ENCODE measurements at places on chromosomes 2 and 18.

- DNase-seq: no peak
These were observed 211.6 kb upstream of the SMAD7 start for GRCh38 chr18:49162226-49162864.

- no peak for DNase-seq
These were observed 7.1 kb downstream of the PKDCC start for GRCh38 chr2:42054714-42055430.

DNA sequence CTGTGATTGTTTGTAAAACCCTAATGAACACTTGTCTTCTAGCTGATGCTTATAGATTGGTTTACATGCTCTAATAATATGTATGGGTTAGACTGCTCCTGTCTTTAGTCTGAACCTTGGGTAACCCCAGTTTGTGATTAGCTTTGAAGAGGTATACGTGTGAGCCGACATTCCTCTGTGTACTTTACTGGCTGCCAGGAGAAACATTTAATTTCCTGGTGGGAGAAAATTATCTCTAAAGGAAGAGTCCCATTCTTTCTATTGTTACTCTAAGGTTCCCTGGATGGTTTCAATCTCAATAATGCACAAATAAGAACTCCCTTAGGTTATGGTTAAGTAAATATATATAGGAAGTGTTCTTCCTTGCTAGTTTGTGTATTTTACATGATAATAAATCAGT is 143.6 kb upstream of the ZSWIM2 start:
- DNase-seq: no peak

DNA sequence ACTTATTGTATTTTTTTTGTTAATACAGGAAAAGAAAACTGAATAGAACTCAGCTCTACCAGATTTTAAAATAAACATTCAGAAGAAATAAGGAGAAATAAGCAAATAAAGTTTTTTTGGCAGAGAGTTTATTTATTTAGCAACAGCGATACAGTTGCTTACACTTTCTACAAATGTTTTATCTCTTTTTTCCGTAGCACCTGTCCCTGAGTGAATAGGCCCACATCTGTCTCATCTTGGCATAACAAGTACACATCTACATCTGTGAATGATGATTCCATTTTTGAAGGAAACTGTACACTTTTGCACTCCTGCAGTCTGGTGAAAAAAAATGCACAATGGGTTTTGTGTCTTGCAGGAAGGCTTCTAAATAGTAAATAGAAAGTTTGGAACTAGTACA is 783.6 kb upstream of the ZEB2 start:
- no peak for DNase-seq

GRCh38 chr18:22557168-22557941 is 139.6 kb upstream of the CTAGE1 start:
- DNase-seq: no peak

GRCh38 chr18:76821875-76822505 is 367 bp upstream of the ZNF236 start:
- DNase-seq: peak; percentile 64

DNA sequence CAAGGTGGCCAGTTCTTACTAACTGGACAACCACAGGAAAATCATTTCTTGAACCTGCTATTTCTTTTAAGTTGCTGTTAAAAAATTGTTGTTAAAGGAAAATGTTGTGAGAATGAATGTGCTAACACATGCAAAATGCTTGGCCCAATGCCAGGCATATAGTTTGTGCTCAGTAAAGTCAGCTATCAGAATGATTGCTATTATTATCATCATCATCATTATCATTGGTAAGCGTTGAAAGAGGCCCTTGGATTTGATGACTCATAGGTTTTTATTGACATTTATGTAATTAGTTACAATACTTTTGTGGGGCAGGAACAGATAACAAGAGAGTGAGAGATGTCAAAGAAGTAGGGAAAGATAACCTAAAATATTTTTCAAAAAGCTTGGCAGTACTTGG is 394.2 kb upstream of the ZEB2 start:
- DNase-seq: no peak

- DNase-seq: no peak
These were observed 52.6 kb downstream of the CIB4 start for GRCh38 chr2:26588576-26588975.

- DNase-seq: peak; percentile 5
These were observed 107.2 kb upstream of the L3MBTL4 start for GRCh38 chr18:6521803-6522418.

- DNase-seq: no peak
These were observed 27.5 kb downstream of the ZNF516 start for GRCh38 chr18:76467371-76468190.

GRCh38 chr2:135227386-135227785 is 175.3 kb downstream of the RAB3GAP1 start:
- no peak for DNase-seq

- no peak for DNase-seq
These were observed 183.1 kb upstream of the ARL4C start for GRCh38 chr2:234679741-234680687.

GRCh38 chr2:230905448-230906421 is 19.3 kb downstream of the GPR55 start:
- no peak for DNase-seq

DNA sequence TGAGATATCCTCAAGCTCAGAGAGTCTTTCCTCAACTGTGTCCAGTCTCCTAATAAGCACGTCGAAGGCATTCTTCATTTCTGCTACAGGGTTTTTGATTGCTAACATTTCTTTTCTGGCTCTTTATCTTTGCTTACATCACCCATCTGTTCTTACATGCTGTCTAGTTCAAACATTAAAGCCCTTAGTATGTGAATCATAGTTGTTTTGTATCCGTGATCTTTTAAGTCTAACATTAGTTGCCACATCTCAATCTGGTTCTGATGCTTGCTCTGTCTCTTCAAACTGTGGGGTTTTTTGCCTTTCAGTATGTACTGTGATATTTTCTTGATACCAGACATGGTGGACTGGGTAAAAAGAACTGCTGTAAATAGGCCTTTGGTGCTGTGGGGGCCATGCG is 235.2 kb downstream of the SH3RF3 start:
- DNase-seq: no peak

DNA sequence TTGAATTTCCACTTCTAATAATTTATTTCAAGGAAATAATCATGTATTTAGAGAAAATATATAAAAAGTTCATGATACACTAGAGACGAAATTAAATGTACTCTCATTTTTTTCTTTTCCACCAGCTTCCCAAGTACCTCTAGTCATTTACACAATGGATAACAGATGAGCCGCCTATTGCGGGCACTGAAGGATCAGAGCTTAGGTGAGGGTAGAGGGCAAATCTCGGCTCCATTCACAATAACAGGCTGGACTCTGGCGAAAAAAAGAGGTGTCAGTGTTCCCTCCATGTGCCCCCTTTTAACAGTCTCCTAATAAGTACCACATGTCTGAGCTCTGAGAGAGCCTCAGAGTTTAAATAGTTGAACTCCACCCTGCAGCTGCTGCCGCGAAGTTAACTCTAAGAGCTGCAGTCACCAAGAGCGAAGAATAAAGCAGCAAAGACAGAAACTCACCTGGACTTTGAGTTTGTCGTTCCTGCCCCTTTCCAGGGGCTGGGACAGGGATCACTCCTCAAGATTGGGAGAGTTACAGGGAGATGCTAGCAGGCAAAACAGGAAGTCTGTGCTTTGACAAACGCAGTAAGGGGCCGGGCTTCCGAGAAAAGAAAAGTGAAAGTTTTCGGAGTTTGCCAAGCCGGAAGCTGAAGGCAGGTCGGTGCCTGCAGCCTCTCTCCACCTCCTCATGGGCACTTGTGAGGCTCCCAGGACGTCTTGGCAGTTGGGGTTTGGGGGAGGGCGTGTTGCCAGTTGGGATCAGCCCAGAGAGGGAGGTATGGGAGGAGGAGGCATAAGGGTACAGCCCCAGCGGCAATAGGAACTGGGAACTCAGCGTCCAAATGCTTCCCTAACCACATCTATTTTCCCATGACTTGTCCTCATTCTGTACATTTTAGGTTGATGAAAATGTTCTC is at the start of gene SP110:
TSS of gene SP110 (minus strand) at position 566 of the 913 bp plus-strand sequence. CDS start 3,057 bp downstream, outside the sequence.
- DNase-seq: peak; percentile 79

GRCh38 chr2:30920511-30920910 is 113.3 kb upstream of the CAPN13 start:
- no peak for DNase-seq

- DNase-seq: no peak
These were observed 42.4 kb upstream of the KDM3A start for GRCh38 chr2:86398500-86399474.

- no peak for DNase-seq
These were observed 29.5 kb downstream of the TNP1 start for GRCh38 chr2:216830346-216830745.

DNA sequence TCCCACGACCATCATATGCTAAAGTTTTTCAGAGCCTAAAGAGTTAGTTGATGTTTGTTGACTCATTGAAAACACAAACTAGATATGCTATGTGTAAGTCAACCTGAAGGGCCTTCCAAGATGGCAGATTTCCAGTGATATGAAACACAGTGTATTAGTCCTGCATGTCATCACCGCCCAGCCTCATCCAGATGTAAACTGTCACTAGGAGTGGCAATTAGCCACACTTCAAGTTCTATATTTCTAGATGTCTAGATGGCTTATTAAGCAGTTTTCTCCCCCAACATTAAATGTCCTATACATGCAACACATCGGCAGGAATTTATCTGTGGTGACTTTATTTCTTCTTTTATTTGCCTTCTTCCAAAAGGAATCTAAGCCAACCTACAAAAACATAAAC is 444.1 kb upstream of the SMIM21 start:
- no peak for DNase-seq

DNA sequence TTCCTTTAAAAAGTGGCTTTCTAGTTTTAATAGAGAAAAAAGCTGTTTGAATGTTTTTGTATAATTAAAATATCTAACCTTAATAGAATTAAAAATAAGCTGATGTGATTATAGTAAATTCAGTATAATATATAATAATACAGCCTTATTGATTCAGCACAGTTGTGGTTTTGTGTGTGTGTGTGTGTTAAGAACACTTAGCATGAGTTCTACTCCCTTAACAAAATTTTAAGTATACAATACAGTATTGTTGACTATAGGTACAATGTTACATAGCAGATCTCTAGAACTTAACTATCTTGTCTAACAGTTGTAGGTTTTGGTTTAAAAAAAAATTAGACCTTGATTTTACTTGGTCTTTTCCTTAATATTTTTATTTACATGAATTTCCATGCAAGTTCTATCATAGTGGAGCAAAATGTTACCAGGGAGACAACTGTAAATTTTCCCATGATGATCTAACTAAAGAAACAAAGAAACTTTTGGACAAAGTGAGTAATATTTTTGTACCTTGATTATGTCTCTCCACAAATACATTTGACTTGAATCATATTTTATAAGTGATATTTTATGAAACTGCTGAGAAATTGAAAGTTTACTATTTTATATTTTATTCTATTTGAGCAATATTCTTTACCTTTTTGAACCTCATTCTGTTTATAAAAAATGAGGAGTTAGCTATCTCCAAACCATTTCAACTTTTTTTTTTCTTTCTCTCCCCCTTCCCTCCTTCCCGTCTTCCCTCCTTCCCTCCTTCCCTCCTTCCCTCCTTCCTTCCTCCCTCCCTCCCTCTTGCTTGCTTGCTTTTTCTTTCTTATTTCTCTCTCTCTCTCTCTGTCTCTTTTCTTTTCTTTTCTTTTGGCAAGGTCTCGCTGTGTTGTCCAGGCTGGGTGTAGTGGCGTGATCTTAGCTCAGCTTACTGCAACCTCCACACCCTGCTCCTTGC is 46.3 kb downstream of the ZC3H6 start:
- DNase-seq: no peak

- DNase-seq: no peak
These were observed 34.5 kb downstream of the PDIA6 start for GRCh38 chr2:10777842-10778723.

DNA sequence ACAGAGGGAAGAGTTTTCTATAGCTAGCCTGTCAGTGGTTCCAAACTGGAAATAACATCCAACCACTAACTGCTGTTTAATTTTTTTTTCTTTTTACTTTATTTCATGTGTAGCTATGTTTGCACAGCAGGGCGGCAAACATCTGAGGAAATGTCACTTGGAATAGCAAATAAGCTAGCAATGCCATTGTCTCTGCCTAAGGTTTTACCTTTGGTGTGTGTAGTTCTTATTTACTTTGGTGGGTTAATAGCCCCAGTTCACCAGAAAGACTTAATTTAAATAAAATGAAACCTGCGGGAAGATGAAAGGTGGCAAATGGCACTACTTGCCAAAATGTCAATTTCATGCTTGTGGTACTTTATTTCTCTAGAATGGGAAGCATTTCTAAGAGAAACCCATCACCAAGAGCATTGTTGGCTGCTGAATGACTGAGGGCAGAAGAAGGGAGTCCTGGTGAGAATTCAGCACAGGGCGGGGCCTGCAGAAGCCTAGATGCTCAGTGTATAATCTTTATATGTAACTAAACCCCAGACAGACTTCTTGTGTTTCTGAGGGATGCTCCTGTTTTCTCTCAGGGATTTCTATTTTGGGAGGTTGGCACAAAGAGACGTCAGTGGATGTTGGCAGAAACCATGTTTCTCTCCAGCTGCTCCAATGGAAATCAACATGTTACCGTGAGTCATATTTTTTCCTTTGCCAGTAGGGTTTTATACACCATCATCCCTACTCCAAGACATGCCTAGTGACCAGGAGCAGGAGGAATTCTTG is 300.4 kb upstream of the NT5C1B start:
- no peak for DNase-seq

GRCh38 chr2:150589681-150590080 is 102.2 kb upstream of the RND3 start:
- no peak for DNase-seq

DNA sequence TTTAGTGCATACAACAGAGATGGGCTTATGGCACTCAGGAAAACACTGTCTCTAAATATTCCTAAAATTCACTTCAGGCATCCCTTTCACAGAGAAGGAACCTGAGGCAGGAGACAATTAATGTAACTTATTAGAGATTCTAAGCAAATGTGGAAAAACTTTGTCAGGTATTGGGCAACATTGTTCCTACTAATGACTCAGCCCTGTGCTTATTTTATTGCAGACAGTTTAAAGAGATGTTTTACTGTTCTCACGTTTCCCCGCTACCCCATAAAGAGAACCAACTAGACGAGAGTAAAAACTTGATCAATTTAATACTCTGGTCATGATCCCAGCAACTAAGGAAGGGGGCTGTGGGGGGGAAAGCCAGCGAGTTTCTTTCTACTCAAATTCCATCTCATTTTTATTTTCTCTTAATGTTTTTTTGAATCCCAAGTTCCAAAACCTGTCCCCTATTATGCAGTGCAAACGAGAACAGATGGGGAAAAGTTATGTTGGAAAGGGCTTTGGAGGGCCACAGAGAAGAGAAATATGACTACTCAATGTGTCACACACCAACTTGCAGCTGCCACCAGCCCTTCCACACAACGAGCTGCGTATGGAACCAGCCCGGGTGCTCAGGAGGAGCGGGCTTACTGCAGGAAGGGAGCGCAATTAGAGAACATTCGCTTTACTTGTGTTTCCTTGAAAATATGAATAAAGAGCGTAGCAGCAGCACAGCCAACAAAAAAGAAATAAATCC is 18.7 kb upstream of the ACVR1 start:
- no peak for DNase-seq

DNA sequence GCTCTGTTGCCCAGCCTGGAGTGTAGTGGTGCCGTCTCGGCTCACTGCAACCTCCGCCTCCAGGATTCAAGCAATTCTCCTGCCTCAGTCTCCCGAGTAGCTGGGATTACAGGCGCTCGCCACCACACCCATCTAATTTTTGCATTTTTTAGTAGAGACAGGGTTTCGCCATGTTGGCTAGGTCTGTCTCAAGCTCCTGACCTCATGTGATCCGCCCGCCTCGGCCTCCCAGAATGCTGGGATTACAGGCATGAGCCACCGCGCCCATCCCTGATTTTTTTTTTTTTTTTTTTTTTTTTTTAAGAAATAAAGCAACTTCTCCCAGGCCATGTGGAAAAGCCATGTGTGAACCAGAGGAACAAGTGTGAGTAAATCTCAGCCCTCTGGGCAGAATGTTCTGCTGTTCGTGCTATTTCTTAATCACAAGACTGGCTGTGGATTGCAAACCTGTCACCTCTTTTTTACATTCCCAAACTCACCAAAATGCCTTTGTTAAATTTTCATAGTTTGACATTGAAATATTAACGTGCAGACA is 6.4 kb upstream of the SH3BP4 start:
- no peak for DNase-seq
